Stromal cell of bone marrow (primary cell): ENCODE measurements at places on chromosomes 13 and 19.

DNA sequence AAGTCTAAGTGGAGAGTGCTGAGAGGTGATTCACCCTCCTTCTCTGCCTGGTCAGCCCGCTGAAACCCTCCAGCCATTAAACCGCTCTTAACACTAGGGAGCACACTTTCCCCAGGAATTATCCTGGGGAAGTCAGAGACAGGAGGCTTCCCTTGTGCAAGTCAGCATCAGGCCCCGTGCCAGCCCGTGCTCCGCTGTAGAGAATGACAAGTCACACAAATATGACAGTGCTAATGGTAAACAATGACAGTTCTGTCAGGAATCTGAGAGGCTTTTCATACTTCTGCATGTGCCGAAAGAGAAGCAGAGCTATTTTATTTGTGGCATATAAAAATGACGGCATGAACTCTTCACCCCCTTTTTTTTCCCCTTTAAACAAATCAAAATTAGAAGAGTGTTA is 816.9 kb upstream of the SLC10A2 start:
- DNase-seq = peak; percentile 72

DNA sequence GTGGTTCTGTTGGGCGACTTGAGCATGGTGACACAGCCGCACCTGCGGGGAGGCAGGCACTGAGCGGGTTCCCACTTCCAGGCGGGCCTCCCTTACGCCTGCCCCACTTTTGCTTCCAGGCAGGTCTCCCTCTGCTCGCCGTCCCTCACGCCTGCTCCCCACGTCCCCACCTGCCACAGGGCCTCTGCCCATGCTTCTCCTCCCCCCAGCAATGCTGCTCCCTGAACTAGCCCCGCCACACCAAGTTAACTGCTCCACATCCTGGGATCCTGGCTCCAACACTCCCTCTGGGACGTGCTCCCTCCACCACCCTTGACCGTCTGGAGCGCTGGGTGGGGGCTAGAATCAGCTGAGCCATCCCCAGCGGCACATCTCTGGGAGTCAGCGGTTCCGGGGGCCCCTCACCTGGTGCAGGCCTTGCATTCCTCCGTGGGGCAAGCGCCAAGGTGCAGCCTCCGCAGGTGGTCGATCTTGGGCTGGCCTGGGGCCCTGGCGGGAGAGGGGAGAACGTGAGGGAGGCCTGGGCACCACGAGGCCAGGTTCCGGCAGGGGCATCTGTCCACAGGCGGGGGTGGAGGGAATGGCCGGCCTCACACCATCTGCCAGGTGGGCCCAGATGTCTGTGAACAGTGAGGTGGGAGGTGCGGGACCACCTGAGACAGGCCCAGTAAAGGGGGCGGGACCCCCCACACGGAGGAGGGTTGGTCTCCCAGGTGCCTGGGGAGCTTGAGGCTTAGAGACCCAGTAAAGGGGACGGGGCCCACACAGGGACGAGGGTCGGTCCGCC is 9.2 kb downstream of the CFD start:
- DNase-seq = no peak

GRCh38 chr13:95447814-95448213 is 104.7 kb upstream of the CLDN10 start:
- no peak for DNase-seq

DNA sequence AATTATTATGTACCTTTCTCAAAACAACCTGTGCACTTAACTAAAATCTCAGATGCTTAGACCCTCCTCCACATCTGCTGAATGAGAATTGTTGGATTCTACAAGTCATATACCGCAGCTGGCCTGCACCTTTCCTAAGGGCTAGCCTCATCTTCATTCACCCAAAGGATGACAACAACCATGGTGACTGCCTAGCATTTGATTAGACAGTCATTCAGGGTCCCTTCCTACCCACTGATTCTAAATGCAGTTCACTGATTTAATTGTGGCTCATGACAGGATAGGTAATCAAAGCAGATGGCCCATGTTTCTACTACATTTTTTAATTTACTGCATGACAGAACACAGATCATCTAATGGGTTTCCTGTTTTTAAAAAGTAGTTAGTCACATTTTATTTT is 551.9 kb upstream of the SLC10A2 start:
- no peak for DNase-seq

DNA sequence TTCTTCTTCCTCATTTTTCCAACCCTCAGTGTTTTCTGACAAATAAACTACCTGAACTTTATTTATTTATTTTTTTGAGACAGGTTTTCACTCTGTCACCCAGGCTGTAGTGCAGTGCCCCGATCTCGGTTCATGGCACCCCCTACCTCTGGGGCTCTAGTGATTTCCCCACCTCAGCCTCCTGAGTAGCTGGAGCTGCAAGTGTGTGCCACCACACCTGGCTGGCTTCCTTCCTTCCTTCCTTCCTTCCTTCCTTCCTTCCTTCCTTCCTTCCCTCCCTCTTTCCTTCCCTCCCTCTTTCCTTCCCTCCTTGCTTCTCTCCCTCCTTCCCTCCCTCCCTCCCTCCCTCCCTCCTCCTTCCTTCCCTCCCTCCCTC is 32.3 kb downstream of the KCTD4 start:
- no peak for DNase-seq

DNA sequence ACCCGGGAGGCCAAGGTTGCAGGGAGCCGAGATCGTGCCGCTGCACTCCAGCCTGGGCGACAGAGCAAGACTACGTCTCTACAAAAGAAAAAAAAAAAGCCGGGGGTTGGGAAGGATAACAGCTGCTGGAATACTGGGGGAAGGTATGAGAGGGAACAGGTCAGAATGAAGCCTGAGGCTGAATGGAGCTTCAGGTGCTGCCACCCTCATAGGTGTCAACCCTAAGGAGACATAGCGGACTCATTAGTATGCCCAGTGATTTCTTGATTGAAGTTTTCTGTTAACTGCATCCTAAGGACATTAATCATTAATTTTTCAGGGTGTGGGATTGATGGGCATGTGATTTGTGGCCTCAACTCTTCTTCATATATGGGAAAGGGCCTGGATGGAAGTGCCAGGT is 6.0 kb downstream of the SMARCA4 start:
- DNase-seq = no peak
